ENCODE measurements at places on chromosomes 1 and 21. TPM values are rescaled to one million over a fixed set of nuclear protein-coding genes. Genes with fewer than 3 reads are reported as not detected.

S100A7A gene
- not detected for total RNA-seq

GBP5 gene
- not detected for total RNA-seq

DSCAM gene
- not detected for total RNA-seq

KRTAP19-8 gene
- not detected for total RNA-seq

TM2D1 gene
- total RNA-seq, result 55.5 TPM

INKA2 gene
- total RNA-seq, result 0.89 TPM

IL20 gene
- total RNA-seq, result not detected

SRM gene
- 61.4 TPM for total RNA-seq

NUP210L gene
- 0.04 TPM for total RNA-seq

MLLT11 gene
- total RNA-seq, result 16.9 TPM

PPFIA4 gene
- total RNA-seq, result 35.3 TPM

ZNF695 gene
- total RNA-seq, result 5.9 TPM

CD1C gene
- total RNA-seq, result not detected

PROK1 gene
- total RNA-seq, result 0.95 TPM

TMPRSS15 gene
- 1.4 TPM for total RNA-seq

RHBG gene
- total RNA-seq, result 0.88 TPM

FCRLB gene
- 0.59 TPM for total RNA-seq

TEX38 gene
- 0.57 TPM for total RNA-seq

NCMAP gene
- 0.31 TPM for total RNA-seq

OR2AK2 gene
- not detected for total RNA-seq

TMCC2 gene
- 6.5 TPM for total RNA-seq

FAM177B gene
- not detected for total RNA-seq

SLC44A3 gene
- total RNA-seq, result 9.2 TPM

TEDDM1 gene
- total RNA-seq, result not detected

PRXL2B gene
- 34.7 TPM for total RNA-seq

CACHD1 gene
- 24.1 TPM for total RNA-seq

CA14 gene
- 3.8 TPM for total RNA-seq

RNU1-2 gene
- total RNA-seq, result 3,937 TPM

DISP3 gene
- total RNA-seq, result 2.3 TPM

STUM gene
- 0.07 TPM for total RNA-seq

SLC35F3 gene
- total RNA-seq, result 0.25 TPM

CELA2B gene
- total RNA-seq, result not detected

HES2 gene
- total RNA-seq, result 0.98 TPM

LRRC42 gene
- total RNA-seq, result 43.4 TPM

RPTN gene
- not detected for total RNA-seq

ARHGEF19 gene
- total RNA-seq, result 86.6 TPM

HPCA gene
- 2.9 TPM for total RNA-seq

DEGS1 gene
- total RNA-seq, result 55.6 TPM

GNG12 gene
- 40.5 TPM for total RNA-seq

ZBTB8A gene
- total RNA-seq, result 14.8 TPM

Measured in mesothelial cell of epicardium (in vitro differentiated cells).